Stimulated activated CD8-positive, alpha-beta memory T cell treated with anti-CD3 and anti-CD28 coated beads, Interleukin-7, amount 100 ng/mL, for 24 hours (primary cell): ENCODE measurements at places on chromosomes 2 and 18.

- no peak for DNase-seq
Measured at GRCh38 chr18:2895391-2895790, 48.6 kb downstream of the EMILIN2 start.

DNA sequence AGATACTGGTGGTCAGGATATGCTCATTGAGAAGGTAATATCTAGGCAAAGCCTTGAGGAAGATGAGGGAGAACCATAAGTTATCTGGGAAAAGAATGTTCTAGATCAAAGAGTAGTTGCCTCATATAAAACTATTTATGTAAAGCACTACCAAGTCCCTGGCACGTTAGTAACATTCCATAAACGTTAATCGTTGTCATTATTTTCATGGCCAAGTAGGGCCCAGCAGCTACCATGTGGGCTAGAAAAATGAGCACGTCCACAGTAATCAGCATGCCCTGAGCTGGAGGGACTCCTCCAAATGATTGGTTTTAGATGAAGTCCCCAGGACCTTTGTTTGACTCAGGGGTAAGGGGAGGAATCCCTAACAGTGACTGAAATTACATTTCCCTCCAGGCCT lies 32.7 kb upstream of the AFTPH start:
- DNase-seq = no peak

GRCh38 chr2:74383254-74383653 lies 3.1 kb upstream of the DCTN1 start:
- no peak for DNase-seq

DNA sequence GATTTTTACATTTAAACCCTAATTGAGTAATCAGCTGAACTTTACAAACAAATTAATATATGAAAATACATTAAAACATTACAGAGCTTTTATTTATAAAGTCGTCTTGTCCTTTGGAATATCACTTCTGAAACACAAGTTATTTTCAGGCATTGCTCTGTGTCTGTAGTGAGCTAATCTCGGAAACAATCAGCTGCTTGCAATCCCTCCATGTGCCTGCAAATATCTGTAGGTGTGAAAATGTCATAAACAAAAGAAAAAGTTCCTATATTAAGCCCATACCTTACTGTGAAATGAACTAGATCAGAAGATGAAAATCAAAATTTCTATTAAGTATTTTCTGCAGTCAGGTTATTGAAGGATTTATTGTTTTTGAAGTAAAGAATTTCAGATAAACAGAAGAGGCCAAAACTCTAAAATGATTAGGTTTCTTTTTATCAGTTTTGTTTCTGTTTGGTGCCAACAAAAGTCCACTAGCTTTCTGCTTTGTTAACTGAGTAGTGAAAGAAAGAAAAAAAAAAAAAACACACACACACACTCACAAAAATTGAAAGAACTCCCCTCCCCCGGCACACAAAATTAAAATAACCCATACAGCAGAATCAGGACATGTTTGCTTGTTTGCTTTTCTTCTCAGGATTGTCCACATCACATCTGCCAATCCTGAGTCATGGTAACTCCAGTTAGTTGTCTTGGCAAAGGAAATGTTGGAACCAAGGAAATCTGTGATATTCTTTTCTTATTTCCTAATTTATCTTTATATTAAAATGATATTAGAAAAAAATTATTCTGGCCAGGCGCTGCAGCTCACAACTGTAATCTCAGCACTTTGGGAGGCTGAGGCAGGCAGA lies 627.0 kb upstream of the SLC39A10 start:
- no peak for DNase-seq

GRCh38 chr2:127631541-127631996 lies 14.4 kb upstream of the GPR17 start:
- DNase-seq = no peak

DNA sequence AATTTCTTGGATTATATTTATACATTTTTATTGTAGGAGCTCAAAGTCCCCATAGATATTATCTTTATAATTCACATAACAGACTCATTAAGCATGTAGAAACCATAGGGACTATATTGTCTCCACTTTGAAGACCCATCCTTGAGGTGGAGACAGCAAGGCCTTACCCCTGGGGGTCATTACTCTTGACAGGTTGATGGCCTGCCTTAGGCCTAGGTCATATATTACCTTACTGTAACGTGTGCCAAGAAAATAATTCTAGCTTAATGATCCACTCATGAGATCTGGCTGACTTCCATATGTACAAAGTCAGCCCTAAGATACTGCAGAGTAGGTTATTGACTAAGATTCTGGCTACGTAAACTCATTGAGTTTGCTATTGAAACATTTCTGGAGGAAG lies 65.4 kb upstream of the GLS start:
- no peak for DNase-seq

- DNase-seq = no peak
Measured at GRCh38 chr2:128282976-128283810, 35.5 kb downstream of the HS6ST1 start.

DNA sequence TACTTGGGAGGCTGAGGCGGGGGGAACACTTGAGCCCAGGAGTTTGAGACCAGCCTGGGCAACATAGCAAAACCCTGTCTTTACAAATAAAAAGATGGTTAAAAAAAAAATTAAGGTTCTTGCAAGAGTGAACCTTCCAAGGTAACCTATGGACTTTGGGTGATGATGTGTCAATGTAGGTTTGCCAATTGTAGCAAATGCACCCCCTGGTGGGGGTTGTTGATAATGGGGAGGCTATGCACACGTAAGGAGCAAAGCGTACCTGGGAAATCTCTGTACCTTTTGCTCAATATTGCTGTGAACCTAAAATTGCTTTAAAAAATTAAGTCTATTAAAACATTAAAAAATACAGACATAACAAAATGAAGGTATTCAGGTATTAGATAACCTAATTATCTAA lies 70.4 kb downstream of the CWC22 start:
- no peak for DNase-seq

GRCh38 chr2:118580651-118581050 lies 266.8 kb downstream of the EN1 start:
- no peak for DNase-seq
